ENCODE measurements at places on chromosomes 1 and 21.
A peak's percentile ranks its signal among the peaks of the same experiment; 100 is the strongest.

DNA sequence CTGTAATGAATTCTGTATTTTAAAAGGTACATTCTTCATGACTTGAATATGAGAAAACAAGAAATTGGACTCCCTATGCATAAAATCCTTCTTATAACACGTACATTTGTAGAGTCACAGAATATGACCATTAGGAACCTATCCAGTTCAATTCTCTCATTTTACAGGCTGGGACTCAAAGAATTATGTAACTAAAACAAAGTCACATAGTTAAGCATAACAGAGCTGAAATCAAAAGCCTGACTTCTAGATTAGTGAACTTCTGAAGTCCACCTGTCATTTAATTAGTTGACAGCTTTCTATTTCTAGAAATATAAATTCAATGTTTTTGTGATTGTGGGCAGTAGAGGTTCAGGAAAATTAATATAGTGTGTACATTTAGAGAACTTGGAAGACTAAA, 20.3 kb upstream of the TTLL7 start:
- DNase-seq: no peak

DNA sequence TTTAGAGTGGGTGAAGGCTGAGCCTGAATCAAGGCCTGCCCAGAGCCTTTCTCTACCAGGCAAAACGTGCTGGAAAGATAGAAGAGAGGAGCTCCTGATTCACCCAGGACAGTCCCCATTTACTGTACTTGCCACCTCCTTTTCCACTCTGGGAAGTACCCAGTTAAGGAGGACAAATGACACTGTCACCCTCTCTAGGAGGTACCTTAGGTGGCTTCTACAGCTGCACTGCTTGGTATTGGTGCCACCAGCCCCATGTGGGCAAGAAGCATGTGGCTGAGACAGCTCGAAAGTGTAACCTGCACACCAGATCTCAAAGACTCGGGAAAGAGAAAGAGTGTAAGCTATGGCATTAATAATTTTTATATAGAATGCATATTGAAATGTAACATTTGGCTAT, 42.3 kb downstream of the RUNX1 start:
- no peak for DNase-seq

- DNase-seq: no peak
Measured at GRCh38 chr1:172040466-172040865, 199.2 kb downstream of the DNM3 start.

GRCh38 chr1:91883470-91883869, 2.5 kb downstream of the TGFBR3 start:
- peak; percentile 11 for DNase-seq

DNA sequence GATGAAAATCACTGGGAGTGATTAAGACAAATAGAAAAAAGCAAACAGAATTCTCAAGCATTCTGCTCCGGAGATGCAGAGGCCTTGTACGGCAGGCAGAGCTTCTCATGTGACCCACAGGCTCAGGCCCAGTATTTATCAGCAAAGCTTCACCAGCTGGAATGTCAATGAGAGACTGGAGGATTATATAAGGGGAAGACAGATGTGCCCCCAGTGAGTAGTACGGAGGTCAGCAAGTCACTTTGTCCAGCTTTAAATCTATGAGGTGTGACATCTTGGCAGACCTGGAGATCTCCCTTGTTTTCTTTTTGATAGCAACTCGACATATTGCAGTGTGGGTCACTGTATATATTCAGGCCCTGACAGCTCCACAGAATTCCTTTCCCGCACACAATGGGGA, 106.8 kb downstream of the HHIPL2 start:
- no peak for DNase-seq

DNA sequence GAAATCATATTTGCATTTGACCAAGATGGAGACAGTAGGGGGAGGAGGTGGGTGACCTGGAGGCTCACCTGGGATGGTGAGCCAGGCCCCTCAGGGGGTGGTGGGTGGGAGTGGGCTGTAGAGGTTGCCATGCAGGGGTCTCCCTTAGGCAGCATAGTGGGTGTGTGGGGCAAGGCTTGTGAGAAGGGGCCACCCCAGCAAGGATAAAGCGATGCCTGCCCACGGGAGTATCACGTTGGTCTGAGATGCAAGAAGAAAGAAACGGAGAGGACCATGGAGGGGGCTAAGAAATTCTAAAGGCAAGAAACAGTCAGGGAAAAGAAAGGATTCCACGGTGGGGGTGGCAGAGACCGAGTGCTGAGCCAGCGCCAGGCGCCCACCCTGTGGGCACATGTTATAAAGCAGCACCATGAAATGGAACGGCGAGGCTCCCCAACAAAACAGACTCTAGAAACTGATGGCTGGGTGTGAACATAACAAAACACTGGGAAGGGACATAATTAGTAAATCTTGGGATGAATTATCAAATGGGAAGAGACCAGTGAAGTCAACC, 11.7 kb upstream of the C2CD2 start:
- DNase-seq: no peak

- peak; percentile 84 for DNase-seq
Measured at GRCh38 chr21:26169061-26169610, 1.4 kb downstream of the APP start.

DNA sequence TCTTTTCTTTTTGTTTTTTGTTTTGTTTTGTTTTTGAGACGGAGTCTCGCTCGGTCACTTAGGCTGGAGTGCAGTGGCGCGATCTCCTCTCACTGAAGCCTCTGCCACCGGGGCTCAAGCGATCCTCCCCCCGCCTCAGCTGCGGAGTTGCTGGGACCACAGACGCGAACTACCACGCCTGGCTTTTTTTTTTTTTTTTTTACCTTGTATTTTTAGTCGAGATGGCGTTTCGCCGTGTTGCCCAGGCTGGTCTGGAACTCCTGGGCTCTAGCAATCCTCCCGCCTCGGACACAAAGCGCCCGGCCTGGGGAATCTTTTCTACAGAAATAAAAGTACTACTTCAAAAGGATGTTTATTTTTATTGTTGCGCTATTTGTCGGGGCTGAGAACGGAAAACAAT, 1.1 kb upstream of the SETDB1 start:
- DNase-seq: no peak

GRCh38 chr1:46370214-46370633, 23.9 kb upstream of the FAAH start:
- no peak for DNase-seq

DNA sequence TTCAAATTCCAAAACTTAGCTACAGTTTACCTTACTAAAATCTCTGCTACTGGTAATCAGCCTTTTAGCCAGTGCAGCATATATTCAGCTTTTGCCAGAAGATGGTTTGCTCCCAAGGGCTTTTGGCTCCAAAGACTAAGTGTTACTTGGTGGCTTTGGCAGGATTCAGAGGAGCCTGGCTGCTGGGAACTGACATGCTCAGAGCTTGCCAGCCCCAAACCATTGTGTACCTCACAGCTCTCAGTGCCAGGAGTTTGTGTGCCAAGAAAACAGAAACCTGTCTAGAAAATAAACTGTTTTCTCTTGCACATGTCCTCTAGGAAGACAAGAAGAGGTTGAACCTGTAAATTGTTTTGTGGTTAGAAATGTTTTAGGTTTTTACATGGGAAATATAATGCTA, 315.9 kb downstream of the ST6GALNAC3 start:
- peak; percentile 67 for DNase-seq

GRCh38 chr1:28380394-28380793, 10.9 kb downstream of the PHACTR4 start:
- no peak for DNase-seq

DNA sequence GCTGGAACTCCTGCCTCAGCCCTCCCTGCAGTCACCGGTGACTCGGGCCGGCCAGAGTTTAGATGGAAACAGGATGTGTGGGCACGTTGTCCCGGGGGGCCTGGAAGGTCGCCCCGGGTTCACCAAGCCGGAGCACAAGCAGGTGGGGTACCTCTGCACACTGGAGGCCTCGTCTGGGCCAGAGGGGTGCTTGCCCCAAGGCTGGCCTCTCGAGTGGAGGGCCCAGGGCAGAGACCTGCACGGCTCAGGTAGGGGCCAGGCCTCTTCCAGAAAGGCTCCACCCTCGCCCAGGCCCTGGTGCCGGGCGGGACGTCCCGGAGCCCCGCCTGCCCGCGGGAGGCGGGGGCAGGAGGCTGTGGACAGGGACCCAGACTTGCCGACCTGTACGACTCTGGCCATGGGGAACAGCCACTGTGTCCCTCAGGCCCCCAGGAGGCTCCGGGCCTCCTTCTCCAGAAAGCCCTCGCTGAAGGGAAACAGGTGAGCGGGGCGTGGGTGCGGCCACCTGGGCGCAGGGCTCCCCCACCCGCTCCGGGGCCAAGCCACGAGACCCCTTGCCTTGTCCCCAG, at the start of gene PLEKHN1:
PLEKHN1 (plus strand) TSS at position 348 of the 569 bp plus-strand sequence; CDS start at position 398, 50 bp downstream.
- DNase-seq: no peak

DNA sequence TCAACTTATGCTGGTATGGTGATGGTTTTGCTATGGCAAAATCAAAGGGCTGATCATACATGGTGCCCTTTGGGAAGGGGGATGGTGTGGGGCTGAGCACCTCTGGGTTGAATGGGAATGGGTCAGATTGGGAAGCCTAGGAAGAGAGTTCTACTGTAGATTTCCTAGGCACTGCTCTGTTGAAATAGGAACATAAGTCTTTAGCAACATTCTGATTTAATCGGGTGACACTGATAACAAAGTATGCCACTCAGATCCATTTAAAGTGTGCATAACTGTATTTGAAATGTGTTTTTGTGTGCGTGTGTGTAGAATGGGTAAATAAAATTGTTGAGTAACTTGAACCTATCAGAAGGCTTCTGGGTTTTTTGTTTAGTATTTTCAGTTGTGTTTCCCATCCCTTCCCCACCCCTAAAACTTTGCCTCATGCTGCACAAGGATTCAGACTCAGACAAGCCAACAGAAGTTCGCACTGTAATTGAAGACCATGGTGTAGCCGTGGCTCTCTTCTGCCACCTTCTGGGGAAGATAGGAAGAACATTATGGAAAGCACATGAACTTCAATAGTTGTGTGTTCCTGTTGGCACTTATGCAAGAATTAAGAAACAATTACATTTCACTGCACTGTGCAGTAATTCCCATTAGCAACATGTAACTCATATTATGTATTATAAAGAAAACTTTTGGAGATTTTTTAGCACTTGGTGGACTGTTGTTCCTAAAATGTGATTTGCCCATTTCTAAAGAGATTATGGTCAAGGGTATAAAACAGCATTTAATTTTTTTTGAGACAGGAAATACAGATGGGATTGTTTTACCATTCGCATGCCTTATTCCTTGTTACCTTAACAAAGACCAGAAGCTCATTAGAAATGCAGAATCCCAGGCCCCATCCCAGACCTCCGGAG, 10.9 kb upstream of the C4BPB start:
- DNase-seq: peak; percentile 72

- DNase-seq: no peak
Measured at GRCh38 chr1:184820218-184820750, 65.6 kb upstream of the EDEM3 start.

- no peak for DNase-seq
Measured at GRCh38 chr1:72524021-72524420, 241.7 kb upstream of the NEGR1 start.

GRCh38 chr1:15765495-15766194, 7.0 kb downstream of the FBLIM1 start:
- no peak for DNase-seq

GRCh38 chr21:46532080-46532479, 72.8 kb downstream of the S100B start:
- no peak for DNase-seq

DNA sequence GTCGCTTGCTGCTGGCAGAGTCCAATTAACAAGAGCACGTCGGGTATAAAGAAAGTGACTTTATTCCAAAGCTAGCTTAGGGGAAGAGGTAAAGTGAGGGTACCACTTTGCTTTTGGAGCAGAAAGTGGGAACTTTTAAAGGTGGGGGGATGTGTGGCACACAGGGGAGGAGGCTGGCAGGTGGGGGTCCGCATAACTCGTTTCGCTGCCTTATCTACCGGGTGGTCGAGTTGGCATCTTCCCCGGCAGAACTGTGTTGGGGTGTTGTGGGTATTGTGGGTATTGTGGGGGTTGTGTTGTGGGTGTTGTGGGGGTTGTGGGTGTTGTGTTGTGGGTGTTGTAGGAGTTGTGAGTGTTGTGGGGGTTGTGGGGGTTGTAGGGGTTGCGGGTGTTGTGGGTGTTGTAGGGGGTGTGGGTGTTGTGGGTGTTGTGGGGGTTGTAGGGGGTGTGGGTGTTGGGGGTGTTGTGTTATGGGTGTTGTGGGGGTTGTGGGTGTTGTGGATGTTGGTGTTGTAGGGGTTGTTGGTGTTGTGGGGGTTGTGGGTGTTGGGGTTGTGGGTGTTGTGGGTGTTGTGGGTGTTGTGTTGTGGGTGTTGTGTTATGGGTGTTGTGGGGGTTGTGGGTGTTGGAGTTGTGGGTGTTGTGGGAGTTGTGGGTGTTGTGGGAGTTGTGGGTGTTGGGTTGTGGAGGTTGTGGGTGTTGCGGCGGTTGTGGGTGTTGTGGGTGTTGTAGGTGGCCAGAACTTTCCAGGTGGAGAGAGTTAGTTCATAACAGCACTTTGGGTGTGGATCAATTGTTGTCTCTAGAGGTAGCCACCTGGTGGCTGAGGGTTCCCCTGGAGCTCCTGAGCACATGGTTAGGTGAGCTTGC, 52.7 kb downstream of the AGPAT3 start:
- DNase-seq: no peak

GRCh38 chr1:192877283-192877886, 68.5 kb downstream of the RGS2 start:
- DNase-seq: no peak

DNA sequence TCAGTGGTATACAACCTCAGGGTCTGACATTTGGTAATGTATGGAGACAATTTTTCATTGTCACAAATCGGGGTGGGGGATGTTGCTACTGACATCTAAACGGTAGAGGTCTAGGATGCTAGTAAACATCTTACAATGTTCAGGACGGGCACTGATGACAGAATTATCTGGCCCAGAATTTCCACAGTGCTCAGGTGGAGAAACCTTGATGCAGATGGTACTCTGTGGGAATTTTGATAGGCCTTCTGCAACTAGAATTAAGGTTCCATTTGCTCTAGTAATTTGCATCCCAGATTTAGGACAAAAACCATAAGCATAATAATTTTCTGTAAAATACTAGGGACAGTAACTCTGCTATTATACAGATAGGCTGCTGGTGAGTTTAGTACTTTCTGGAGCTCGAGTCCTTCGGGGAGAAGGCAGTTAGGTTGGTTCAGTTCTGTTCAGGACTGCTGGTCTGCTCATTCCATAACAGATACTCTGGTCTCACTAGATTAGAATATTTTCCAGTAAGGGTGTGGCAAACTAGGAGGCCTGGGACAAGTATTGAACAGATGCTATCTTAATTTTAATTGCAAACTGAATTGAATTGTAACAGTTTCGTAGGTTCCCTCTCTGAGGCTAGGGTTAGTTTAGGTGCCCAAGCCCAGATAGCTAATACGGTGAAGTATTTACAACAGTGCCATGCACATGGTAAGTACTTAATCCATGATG, 11.4 kb downstream of the METTL13 start:
- no peak for DNase-seq

- peak; percentile 57 for DNase-seq
Measured at GRCh38 chr1:228753786-228754360, 18.6 kb downstream of the RHOU start.

DNA sequence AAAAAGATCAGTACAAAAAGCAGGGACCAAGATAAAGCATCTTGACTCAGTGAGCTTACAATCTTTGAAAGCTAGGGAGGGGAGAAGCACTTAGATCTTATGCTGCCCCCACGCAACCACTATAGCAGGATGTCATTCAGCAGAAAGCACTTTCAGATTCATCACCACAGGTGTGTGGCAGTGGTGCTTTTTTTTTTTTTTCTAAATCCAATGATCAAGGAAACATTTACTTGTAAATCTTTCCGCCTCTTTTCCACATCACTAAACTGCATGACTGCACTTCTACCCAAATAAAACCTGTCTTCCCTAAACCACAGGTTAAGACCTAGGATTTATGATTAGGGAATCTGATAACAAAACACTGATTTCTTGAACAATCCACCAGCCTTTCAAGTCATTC, 154.8 kb downstream of the SLC45A1 start:
- DNase-seq: no peak
